Peyer's patch (tissue), 4 donors: ENCODE measurements at places on chromosomes 5 and 9.
A peak's percentile ranks its signal among the peaks of the same experiment; 100 is the strongest.

DNA sequence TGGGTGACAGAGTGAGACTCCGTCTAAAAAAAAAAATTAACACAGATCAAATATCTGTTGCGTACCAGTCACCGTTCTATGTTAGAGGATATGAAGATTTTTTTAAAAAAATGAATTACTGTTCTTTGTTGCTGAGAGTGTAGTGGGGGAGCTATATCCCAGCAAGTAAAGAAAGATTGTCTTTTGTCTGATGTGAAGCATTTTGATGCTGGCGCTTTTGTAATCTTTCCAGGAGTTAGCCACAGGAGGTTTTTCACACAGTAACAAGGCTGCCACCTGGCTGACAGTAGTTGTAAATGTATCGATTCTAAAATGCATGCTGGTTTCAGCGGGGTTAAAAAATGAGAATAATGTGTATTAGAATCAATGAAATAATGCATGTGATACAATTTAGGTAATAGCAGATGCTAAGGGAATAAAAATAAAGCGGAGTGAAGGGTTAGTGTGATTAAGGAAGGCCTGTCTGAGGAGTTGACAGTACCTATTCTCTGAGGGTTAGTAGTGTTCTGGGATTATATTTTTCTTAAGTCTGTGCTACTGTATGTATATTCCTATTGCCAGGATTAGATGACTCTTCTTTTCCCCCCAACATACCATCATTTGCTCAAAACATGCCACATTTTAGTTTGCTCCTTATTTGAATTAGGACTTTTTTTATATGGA is 3.4 kb downstream of the LMNB1 start:
- no peak for DNase-seq

- DNase-seq, result no peak
Observed at GRCh38 chr9:115254287-115255180, 136.6 kb upstream of the TNC start.

- no peak for DNase-seq
Observed at GRCh38 chr9:107361816-107362215, 78.7 kb downstream of the RAD23B start.

DNA sequence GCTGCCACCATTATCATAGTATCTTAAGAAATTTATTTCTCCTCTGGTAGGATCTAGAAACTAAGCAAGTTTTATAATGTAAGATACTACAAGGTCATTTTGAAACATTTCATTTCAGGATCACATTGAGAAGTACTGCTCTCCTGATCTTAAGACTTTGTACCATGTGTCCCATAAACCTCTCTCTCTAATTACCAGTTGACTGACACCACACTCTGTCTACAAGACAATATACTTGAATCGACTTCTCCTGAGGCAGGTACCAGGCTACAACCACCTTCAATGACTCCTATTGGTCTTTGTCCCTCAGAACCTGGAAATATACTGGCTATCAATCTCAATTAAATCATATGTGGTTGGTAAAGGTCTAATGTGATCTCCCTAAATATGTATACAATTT is 597.0 kb downstream of the PTPRD start:
- DNase-seq, result no peak

GRCh38 chr5:66351813-66352212 is 207.7 kb downstream of the SREK1 start:
- DNase-seq, result no peak

GRCh38 chr9:93188426-93189368 is 4.8 kb downstream of the WNK2 start:
- peak; percentile 50 for DNase-seq
